Thoracic aorta (tissue), 2 donors: ENCODE measurements at places on chromosomes 13 and 19. TPM values are rescaled to one million over a fixed set of nuclear protein-coding genes. Genes with fewer than 3 reads are reported as not detected.

CEACAM8 gene
- not detected for total RNA-seq

MCEMP1 gene
- not detected for total RNA-seq

RAB3A gene
- not detected for total RNA-seq

CLPTM1 gene
- 63.1 TPM for total RNA-seq

C19orf38 gene
- total RNA-seq = 2.4 TPM

PNMA8C gene
- 5.2 TPM for total RNA-seq

MYO9B gene
- total RNA-seq = 257 TPM

SULT2A1 gene
- not detected for total RNA-seq

LINGO3 gene
- total RNA-seq = 0.27 TPM

ZNF665 gene
- total RNA-seq = 6.6 TPM

FBN3 gene
- not detected for total RNA-seq

CD33 gene
- 8.1 TPM for total RNA-seq

GRCh38 chr19:4272894-4273293 is 6.2 kb upstream of the SHD start:
- no peak for DNase-seq

GRCh38 chr13:71865874-71866334 is 1.1 kb downstream of the DACH1 start:
- DNase-seq = no peak

- DNase-seq = no peak
Measured at GRCh38 chr13:97112446-97113152, 109.5 kb upstream of the MBNL2 start.

- no peak for DNase-seq
Measured at GRCh38 chr13:50060718-50061117, 45.5 kb downstream of the KCNRG start.

- no peak for DNase-seq
Measured at GRCh38 chr13:73480779-73481559, 422.2 kb downstream of the KLF5 start.

DNA sequence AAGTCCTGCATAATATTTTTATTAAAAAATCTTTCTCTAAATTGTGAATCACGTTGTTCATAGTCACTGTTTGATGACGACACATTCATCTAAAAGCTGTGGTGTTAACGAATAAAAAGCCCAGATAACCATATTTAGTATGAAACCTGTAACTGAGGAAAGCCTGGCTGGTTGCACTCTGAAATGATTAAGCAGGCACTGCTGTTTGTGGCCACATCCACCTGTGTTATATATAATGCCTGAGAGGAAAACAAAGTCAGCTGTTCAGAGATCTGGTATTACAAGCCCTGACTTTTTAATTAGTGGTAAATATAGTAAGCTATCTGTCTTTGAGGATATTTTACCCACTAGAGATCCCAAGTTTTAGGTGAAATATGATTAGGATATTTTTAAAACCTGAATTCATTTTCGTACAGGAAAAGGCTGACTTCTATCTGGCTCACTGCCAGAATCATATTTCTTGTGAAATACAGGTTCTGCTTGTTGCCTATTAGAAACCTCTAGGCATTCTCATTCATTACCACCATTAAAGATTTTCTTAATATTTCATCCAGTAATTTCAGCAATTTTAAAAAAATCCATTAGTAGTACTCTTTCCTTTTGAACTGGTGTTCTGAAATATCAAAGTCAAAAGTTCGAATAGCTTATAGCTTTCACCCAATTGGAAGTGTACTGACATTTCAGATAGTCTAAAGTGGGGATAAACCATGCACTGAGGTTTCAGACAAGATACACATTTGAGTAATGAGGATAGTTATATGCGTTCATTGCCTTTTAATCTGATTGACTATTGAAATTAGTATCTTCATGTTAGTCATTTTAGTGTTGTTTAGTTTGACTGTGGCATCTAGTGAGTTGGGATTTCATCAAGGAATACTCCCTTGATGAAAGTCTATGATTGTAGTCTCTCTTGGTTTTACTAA is 79.7 kb downstream of the LMO7 start:
- DNase-seq = no peak

GRCh38 chr13:79691826-79692225 is 210.9 kb downstream of the NDFIP2 start:
- no peak for DNase-seq
